ENCODE measurements at places on chromosomes 16 and 17.

GRCh38 chr17:49484588-49484987 lies 10.5 kb upstream of the NGFR start:
- DNase-seq, result no peak

- DNase-seq, result peak; percentile 17
Observed at GRCh38 chr17:13864521-13864920, 204.8 kb upstream of the COX10 start.

GRCh38 chr16:81625544-81626153 lies 153.4 kb upstream of the PLCG2 start:
- peak; percentile 38 for DNase-seq

DNA sequence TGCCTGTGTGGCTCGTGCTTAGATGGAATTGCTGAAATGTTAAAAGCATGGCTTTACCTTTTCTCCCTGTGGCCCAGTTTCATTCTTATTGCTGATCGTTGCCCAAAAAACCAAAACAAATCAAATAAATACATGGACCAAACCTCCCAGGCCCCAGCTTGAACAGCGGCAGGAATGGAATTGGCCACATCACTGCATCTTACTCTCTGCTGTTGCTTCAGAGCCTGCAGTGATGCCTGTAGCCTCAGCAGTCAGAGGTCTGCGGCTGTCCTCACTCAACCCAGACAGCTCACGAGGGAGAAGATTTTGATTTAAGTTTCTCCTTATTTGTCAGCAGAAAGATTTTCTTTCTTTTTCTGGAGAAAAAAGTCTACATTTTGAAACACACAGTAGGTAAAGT lies 91.5 kb downstream of the NPIPB11 start:
- no peak for DNase-seq
